ENCODE measurements at places on chromosomes 12 and 14.

DNA sequence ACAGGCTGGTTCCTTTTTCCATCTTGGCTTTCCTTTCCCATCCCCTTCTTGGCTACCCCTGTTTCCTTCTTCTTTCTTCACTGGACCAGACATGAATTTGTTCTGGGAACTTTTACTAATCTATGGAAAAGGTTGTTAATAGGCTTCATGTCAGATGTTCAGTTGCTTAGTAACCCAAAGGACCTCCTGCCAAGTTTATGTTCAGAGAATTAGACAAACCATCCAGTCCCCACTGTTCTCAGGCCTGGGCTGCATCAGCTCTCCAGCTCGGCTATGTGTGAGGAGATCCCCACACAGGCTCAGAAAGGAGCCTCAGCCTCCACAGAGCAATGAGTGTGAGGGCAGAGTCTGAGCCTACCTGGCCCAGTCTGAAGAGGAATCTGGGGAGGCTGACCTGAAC lies 78.0 kb downstream of the AKAP6 start:
- no peak for DNase-seq

DNA sequence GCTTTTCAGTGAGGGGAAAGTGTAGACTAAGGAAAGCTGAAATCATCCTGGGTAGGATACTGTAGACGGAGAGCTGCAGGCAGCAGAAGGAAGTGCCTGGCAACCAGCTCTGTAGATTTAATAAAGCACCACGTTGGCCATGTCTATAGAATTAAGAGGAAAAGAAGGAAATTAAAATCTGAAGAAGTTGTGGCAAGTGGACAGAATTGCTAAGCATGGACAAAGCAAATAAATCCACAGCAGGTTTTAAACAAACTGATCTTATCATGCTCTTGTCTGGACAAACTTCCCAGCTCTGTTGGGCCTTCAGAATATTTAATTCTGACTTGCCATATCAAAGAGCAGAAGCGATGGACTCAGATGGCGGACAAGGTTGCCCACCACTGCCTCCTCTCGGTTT lies 27.2 kb upstream of the EVL start:
- no peak for DNase-seq

- no peak for DNase-seq
These were observed 74.1 kb downstream of the PITPNM2 start for GRCh38 chr12:123076604-123077297.

GRCh38 chr12:111767362-111768158 lies 827 bp downstream of the ALDH2 start:
- DNase-seq = no peak

DNA sequence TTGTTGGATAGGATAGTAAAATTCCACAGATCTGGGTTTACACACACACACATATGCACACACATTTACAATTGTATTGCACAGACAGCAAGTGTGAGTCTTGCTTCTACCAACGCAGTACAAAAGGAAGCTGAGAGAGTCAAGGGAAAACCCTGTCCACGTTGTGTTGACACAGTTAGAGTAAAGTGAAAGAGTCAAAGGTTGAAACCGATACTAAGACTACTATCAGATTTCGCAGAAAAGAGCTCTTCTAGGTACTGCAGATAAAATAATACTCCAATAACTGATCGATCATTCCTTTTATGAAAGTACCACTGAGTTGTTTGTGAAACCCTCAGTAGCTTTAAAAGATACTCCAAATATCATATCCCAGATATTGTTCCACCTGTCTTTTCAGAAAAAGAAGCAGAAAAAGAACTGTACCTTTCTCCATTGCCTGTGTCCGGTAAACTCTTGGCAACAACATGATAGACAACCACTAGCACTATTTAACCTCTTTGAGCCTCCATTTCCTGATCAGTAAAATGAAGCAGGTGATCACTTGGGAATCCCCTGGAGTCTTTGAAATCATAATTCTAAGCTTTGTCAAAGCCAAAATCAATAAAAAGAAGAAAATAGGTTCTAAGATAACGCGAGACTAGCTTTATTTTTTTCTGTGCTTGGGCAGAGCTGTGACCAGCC lies 224.6 kb upstream of the FOXN3 start:
- no peak for DNase-seq

DNA sequence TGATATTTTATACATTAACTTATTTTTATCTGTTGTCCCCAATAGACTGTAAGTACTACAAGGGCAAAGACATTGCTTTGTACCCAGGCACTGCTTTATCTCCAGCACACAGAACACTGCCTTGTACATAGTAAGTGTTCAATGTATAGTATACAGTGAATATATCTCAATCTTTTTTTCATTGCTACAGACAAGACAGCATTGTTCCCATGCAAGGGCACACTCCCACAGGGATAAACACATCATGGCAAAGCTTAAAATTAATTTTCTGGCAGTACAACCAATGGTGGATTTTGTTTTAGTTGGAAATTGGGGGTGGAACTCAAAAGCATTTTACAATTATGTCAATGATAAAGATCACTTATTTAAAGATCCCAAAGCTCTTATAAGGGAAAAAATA lies 112.3 kb upstream of the EEA1 start:
- DNase-seq = no peak

DNA sequence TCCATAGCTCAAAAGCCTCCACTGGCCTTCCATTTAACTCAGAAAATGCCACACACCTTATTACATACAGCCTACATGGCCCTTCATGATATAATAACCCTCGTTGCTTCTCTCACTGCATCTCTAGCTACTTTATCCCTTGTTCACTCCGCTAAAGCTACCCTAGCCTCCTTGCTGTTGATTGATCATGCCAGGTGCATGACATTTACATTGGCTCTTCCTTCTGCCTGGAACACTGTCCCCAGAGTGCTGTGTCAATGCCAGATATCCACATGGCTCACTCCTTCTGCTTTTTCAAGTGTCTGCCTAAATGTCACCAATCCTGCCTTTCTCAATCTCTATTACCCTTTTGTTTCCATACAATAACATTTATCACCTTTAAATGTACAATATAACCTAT lies 58.3 kb downstream of the CAND1 start:
- no peak for DNase-seq

DNA sequence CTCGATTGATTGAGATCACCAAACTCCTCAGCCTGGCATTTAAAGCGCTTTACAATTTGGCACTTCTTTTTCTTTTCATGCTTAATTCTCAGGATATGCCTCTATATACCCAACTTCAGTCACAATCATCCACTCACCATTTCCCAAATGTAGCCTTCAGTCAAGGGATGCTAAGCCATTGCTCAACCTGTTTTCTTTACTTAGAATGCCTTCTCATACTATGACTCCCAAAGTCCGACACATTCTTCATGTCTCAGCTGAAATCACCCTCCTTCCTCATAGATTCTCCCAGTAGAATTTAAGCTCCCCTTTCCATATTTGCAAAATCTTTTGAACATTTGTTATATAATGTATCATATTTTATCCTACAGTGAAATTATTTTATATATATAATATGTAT lies 467.0 kb downstream of the LRIG3 start:
- DNase-seq = no peak

DNA sequence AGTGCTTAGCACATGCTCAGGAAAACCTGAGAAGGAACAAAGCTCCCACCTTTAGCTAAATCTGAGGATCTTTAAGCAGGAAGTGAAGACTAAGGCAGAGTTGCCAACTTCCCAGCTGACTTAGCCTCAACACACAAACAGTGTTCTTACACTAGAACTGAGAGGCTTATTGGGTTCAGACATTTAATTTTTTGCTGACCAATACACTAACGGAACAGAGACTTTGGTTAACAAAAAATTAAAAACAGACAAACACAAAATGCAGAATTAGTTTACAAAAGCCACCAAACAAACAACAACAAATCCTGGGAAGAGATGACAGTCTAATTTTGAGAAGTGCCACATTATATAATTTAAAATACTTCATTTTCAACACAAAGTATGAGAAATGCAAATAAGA lies 1123.7 kb upstream of the ATXN7L3B start:
- no peak for DNase-seq

DNA sequence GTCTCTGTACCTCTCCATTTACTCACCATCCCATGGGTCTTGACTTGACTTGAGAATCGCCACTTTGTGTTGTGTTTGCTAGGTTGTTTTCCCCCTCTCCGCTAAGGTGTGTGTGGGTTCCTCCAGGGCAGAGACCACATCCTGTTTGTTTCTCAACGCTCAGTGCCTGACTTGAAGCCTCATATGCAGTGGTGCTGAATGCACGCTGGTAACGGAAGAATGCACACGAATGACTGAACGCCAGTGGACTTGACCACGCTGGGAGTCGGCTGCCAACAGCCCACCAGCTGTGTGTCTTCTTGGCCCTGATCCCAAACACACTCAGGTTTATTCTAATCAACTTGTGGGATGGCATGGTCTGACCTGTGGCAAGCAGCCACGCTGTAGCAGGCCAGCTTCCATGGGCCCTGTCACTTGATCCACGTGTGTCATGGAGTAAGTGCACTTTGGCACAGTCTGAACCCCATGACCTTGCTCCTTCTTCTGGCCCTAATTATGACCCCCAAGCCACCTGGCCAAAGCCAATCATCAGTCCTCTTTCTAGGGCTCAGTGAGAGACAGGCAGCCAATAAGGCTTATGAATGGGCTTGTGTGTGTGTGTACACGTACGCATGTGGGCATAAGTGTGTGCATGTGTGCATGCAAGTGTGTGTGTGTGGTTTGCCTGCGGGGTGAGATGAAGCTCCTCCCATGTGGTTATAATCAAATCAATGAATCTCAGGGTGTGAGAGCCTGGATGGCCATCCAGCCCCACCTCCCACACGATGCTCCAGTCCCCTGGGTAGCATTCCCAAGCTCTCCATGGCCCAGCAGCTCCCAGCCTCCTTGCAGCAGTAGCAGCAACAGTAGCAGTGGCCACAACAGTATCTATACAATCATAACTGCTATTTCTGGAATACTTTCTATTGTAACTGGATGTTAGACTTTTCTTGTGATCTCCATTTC lies 6.4 kb upstream of the TC2N start:
- DNase-seq = no peak

- no peak for DNase-seq
These were observed 33.6 kb downstream of the KCNA1 start for GRCh38 chr12:4943067-4943937.

- DNase-seq = no peak
These were observed 148.7 kb downstream of the SMOC1 start for GRCh38 chr14:70027785-70028428.

GRCh38 chr12:11743423-11744409 lies 94.2 kb downstream of the ETV6 start:
- no peak for DNase-seq

DNA sequence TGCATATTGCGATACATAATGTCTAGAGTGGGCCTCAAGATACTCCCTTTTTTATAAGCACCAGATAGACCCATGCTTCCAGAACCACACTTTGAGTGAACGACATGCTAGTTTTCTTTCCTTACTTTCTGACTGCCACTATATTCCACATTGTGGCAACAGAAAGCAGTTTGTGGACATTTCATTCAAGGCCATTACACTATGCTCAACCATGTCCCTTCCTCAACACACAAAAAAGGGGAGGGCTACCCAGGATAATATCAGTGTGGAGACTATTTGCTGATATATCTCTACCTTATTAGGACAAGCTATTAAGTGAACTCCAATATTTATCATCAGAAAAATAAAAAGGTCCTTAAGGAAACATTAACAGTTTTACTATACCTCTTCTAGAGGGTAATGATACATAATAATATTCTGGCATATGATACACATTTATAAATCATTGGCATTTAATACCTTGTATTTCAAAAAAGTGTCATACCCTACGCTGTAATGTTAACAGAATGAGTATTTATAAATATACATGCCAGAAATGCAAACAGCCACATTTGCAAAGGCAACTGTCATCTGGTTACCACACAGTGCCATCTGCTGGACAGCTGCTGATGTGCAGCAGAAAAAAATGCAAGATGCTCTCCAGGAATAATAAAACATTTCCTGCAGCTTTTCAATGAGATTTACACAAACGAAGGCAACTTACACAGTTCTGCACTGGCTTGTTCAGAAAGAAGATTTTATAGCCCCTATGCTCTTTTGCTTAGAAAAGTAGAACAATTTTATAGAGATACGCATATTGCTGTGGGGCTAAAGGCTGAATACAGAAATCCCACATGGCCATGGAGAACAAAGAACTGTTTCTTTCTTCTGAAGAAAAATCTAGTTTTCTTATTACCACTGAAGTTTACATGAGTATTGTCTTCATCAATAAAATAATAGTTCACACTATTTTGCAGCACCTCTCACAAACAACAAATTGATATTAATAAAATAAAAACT lies 182.2 kb upstream of the GRIP1 start:
- DNase-seq = peak; percentile 29

GRCh38 chr14:59919570-59920377 lies at the start of gene LRRC9:
TSS of gene LRRC9 (plus strand) at chr14:59920144.
- DNase-seq = no peak

DNA sequence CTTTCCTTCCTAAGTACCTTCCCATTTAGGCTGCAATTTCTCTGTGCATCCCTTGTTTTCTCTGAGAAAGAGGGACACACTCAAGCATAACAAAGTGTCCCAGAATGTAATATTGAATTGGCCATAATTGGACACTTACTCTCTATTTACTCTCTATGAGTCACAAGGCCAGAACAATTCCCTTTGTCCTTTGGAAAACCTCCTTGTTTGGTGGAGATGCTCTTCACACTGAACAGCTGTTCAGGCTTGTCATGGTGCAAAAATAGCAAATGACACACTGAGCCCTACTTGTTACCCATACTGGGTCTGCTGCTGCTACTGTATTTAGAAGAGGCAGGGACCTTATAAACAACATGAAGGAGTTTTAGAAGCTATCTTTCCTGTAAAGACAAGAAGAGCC lies 1590.5 kb upstream of the TMEM132C start:
- no peak for DNase-seq

- DNase-seq = no peak
These were observed 46.9 kb downstream of the PRMT8 start for GRCh38 chr12:3537719-3538465.

GRCh38 chr12:123337070-123337469 lies 27.6 kb downstream of the SBNO1 start:
- no peak for DNase-seq

DNA sequence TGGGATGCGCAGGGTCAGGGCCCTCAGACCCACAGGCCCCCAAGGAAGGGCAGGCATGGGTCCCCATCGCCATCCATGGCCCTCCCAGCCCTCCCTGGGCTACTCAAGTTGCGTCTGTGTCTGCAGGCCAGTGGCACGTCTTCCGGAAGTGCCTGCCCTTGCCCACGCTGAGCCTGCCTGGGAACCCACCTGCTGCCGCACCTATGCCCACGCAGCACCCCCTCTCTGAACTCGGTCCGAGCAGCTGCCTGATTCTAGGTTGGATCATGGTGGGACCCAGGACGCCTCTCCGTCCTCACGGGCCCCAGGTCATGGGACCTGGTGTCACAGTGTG lies 182.8 kb downstream of the ADGRD1 start:
- DNase-seq = no peak

DNA sequence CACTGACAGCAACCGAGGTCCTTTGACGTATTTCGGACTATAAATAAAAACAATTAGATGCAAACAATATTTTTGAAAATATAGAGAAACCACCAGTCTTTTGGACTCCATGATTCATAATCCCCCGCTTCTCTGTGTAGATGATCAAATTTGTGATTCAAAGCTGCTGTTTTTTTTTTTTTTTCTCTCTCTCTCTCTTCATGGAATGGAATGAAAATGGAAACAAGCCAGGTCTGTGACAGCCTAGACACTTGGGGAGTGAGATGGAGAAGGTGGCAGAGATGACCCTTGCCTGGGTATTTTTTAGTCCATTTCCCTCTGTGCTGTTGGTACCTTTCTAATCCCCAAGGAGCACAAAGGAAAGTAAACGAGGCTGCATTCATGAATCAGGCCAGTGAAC lies 248.5 kb downstream of the GLT1D1 start:
- no peak for DNase-seq

GRCh38 chr14:37172936-37173614 lies 669 bp upstream of the SLC25A21 start:
- no peak for DNase-seq

Measured in AG04449 (cell line).